Heart right ventricle (tissue), 16 donors: ENCODE measurements at places on chromosomes 5 and 9. TPM values are rescaled to one million over a fixed set of nuclear protein-coding genes. Genes with fewer than 3 reads are reported as not detected.

The ARSI gene
- polyA plus RNA-seq: 0.43 TPM

The C9orf50 gene
- not detected for polyA plus RNA-seq

The SOWAHA gene
- polyA plus RNA-seq: not detected

- no peak for DNase-seq
Observed at GRCh38 chr5:126680191-126680817, 79.6 kb downstream of the PHAX start.

The NUP155 gene
- polyA plus RNA-seq: 4.2 TPM

The UGT3A2 gene
- polyA plus RNA-seq: not detected

The DOCK8 gene
- 2.2 TPM for polyA plus RNA-seq

DNA sequence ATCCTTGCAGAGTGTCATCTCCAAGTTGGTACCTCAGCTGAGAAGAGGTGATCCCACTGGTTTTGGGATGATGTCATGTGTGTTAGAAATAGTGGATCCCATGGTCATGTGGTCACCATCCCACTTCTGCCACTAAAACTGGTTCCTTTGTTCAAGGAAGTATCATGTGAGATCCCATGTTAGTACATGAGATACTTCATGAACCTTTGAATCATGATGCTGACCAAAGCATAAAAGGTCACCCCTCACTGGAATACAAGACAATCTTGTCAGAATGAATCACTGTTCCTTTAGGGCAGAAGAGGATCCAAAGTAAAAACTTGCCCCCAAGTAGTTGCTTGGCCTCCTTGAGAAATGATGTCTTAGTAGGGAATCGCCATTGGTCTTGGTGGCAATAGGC lies 150.9 kb upstream of the MOCS2 start:
- no peak for DNase-seq

DNA sequence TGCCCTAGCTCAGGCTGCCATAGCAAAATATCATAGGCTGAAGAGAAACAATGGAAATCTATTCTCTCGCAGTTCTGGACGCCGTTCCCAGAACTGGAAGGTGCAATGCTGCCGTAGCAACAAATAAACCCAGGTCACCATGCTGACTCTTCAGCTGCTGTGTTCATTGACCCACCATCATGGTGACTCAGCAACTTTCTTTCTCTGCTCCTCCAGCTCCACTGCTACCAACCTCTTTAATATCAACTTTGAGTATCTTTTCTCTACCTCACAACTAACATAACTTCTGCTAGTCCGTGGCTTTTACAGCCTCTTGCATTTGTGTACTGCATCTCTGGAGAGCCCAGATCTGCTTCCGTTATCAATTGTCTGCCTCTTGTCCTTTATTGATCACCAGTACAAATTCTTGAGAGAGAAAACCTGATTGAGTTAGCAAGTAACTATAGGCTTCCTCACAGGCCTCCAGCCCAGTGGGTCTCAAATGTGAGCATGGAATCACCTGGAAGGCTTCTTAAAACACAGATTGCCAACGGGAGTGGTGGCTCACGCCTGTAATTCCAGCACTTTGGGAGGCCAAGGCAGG lies 47.3 kb upstream of the SLC30A5 start:
- DNase-seq: no peak

The CD180 gene
- polyA plus RNA-seq: 0.15 TPM

DNA sequence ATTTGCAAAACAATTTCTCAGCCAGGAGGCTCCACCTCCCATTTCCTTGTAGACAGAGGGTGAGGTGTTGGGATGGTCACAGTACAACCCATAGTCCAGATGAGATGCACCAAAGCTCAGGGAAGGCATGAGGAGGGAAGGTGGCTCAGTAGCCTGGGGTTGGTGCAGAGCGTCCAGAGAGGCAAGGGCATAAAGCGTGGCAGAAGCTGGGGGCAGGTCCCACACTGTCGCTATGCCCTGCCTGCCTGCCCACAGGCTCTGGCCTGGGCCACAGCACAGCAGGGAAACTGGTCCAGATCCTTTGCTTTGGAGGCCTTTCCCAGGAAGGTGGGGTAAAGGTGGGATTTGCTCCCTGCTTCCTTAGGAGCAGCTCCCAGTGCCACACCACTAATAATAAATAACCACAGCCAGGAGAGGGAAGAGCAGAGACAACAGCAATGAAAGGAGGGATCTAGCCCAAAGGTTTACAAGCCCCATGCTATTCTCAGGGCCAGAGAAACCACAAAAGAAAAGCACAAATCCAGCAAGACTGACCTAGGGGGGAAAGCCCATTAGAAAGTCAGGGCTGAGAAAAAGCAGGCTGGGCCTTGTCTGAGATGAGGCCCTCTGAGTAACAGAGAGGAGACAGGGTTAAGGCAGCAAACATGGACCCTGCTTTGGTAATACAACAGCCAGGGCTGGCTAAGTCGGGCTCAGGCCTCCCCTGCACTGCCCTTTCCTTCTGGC lies 27.2 kb downstream of the PCDHGC5 start:
- DNase-seq: no peak
